Prostate gland (tissue), 2 donors: ENCODE measurements at places on chromosomes 4 and X. TPM values are rescaled to one million over a fixed set of nuclear protein-coding genes. Genes with fewer than 3 reads are reported as not detected.

- H3K27ac ChIP-seq = peak overlapping the region; percentile 90
- no peaks in the 10 kb centered on the region for H3K27me3 ChIP-seq
- H3K36me3 ChIP-seq = no peaks in the 10 kb centered on the region
- peak overlapping the region; percentile 88 for H3K4me3 ChIP-seq
- DNase-seq = peak; percentile 98
These were observed 38.7 kb downstream of the ERVMER34-1 start for GRCh38 chr4:52712251-52713130.

DNA sequence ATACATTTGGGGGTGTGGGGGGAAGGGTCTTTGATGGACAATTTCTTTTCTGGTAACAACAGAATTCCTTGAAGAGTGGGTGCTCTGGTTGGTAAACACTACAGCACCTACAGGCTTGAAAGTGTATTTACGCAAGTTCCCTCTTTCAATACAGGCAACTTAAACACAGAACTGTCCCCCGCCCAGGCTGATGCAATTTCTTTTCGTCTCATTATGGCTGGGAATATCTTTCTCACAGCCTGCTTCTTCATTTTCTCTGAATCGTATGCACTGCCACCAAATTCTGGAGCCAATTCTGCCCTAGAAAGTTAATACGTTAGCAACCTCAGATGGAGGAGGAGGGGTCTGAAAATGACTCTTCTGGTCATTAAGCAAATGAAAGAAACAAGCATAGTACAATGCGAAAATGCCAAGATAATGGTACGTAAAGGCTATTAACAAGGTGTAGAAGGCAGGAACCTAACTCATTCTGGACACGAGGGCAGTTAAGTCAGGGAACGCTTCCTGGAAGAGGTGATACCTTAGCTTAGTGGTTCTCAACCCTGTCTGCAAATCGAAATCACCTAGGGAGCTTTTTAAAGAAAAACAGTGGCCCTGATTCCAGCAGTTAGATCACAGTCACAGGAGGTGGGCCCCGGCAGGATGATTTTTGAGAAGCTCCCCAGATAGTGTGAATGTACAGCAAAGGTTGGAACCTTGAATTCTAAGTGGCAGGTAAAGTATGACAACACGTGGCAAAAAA lies 1.0 kb downstream of the AGA start:
- H3K36me3 ChIP-seq = no peaks in the 10 kb centered on the region
- peak overlapping the region; percentile 87 for H3K27ac ChIP-seq
- no peaks in the 10 kb centered on the region for H3K4me1 ChIP-seq

DNA sequence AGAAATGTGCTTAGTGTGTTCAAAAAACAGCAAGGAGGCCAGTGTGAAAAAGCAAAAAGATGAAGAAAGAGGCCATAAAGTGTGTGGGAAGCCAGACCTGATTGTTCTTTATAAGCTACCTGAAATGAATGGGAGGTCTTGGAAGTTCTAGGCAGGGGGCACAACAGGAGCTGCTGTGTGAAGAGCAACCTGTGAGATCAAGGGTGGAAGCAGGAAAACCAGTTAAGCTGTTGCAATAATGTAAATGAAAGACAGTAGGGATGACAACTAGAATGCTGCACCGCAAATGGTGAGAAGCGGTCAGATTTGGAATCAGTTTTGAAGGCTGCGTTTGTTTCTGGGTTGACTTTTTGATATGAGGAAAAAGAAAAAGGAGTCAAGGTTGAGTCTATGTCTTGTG lies 123.5 kb downstream of the TMEM144 start:
- DNase-seq = no peak
- H3K36me3 ChIP-seq = no peaks in the 10 kb centered on the region
- no peak overlapping the region for H3K27ac ChIP-seq
- no peaks in the 10 kb centered on the region for H3K27me3 ChIP-seq
- H3K4me3 ChIP-seq = no peak overlapping the region

GRCh38 chr4:128275346-128275745 lies 12.3 kb downstream of the PGRMC2 start:
- no peaks in the 10 kb centered on the region for H3K27me3 ChIP-seq

GRCh38 chr4:127601029-127601428 lies 31.7 kb upstream of the INTU start:
- no peak overlapping the region for H3K27ac ChIP-seq
- H3K4me1 ChIP-seq = no peaks in the 10 kb centered on the region
- no peaks in the 10 kb centered on the region for H3K27me3 ChIP-seq
- no peak for DNase-seq
- H3K4me3 ChIP-seq = no peak overlapping the region

GRCh38 chr4:142572071-142572470 lies 274.0 kb downstream of the INPP4B start:
- H3K4me1 ChIP-seq = no peaks in the 10 kb centered on the region
- no peak overlapping the region for H3K27ac ChIP-seq
- no peak for DNase-seq
- no peak overlapping the region for H3K4me3 ChIP-seq
- no peaks in the 10 kb centered on the region for H3K27me3 ChIP-seq
- H3K36me3 ChIP-seq = no peaks in the 10 kb centered on the region

- H3K4me3 ChIP-seq = no peak overlapping the region
- no peaks in the 10 kb centered on the region for H3K36me3 ChIP-seq
- no peaks in the 10 kb centered on the region for H3K27me3 ChIP-seq
- no peak for DNase-seq
These were observed 64.1 kb downstream of the TRIM2 start for GRCh38 chr4:153268295-153268694.

DNA sequence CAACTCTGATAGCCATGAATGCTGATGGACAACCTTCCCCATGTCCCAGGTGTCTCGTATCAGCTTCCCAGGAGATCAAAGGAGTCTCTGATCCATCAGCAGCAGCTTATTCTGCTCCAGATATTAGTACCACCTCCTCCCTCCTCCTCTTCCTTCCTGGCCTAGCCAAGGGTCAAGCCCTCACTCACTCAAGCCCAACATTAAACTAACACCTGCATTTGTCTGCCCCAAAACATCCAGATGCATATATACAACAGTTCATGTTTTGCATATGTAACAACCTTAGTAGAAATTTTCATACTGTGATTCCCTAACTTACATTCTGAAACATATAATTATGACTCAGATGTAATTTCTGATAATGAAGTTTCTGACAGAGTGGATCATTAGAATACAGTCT lies 29.9 kb downstream of the BCLAF3 start:
- no peaks in the 10 kb centered on the region for H3K4me1 ChIP-seq
- no peak overlapping the region for H3K27ac ChIP-seq
- H3K36me3 ChIP-seq = no peaks in the 10 kb centered on the region
- DNase-seq = no peak
- no peak overlapping the region for H3K4me3 ChIP-seq

DNA sequence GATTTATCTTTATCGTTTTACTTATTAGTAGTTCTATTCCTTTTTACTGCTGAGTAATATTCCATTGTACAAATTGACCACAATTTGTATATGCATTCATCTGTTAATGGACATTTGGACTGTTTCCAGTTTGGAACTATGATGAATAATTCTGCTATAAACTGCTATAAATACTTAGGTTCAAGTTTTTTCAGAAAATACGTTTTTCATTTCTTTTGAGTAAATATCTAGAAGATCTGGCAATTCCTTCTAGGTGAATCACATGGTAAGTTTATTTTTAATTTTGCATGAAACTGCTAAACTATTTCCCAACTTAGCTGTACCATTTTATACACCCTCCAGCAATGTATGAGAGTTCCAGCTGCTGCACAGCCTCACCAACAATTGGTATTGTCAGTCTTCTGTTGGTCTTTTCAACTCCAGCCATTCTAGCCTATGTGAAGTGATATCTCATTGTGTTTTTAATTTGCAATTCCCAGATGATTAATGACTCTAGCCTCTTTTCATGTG lies 22.2 kb downstream of the LIN54 start:
- H3K36me3 ChIP-seq = no peaks in the 10 kb centered on the region
- no peaks in the 10 kb centered on the region for H3K4me1 ChIP-seq
- H3K27ac ChIP-seq = no peak overlapping the region
- DNase-seq = no peak

DNA sequence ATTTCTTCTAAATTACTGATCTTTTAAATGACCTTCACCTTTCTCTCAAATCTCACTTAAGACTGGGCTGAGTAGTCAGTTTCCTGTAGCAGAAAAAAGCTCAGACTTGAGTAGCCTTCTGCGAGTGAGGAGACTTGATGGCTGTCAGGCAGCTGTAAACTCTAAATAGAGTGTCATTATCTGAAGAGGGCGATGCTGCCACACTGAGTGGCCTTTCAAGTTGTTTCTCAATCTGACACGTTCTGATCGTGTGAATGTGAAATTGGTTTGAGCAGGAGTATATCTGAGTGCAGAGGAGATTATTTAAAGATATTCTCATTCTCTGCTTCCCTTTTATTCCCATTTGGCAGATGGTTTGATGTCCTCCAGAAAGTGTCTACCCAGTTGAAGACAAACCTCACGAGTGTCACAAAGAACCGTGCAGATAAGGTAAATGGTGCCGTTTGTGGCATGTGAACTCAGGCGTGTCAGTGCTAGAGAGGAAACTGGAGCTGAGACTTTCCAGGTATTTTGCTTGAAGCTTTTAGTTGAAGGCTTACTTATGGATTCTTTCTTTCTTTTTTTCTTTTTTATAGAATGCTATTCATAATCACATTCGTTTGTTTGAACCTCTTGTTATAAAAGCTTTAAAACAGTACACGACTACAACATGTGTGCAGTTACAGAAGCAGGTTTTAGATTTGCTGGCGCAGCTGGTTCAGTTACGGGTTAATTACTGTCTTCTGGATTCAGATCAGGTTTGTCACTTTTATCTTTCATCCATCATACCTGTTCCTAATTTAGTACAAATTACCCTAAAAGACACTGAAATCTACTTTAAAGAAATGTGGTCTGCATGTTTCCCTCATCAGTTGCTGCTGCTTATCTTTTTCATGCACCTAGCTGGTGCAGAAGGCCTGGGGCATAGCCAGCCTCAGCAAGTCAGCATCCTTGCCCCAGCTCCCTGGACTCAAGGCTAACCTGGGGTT lies 74.3 kb upstream of the MSANTD1 start:
- no peaks in the 10 kb centered on the region for H3K27me3 ChIP-seq
- H3K36me3 ChIP-seq = peaks cover 4% of the 10 kb centered on the region
- no peak overlapping the region for H3K4me3 ChIP-seq
- DNase-seq = no peak
- H3K27ac ChIP-seq = no peak overlapping the region

DNA sequence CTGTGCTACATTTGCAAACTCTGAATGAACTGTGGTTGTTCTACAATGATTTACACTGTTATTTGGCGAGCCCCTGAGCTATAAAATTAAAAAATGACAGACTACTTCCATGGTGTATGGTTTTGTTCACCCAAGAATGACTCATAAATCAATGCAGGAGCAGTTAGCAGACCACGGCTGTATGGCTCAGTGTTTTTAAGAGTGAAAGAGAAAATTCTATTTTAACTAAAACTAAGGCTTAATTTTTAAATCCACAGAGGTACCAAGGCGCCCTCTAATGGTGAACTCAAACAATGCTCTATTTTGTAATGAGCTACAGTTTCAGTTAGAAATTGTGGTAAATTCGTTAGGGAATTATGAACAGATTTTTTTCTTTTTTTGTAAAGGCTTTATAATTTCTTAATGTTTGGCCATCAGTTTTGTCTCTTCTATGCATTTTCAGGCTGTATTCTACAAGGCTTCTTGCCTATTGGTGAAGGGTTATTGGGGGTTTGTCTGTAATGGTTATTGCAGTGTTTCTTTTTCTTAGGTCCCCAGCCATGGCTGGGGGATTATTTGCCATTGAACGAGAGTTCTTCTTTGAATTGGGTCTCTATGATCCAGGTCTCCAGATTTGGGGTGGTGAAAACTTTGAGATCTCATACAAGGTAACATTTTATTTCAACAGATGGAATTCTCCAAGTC lies 32.5 kb downstream of the HMGB2 start:
- no peaks in the 10 kb centered on the region for H3K36me3 ChIP-seq
- H3K4me3 ChIP-seq = no peak overlapping the region
- DNase-seq = no peak
- H3K27me3 ChIP-seq = no peaks in the 10 kb centered on the region
- no peak overlapping the region for H3K27ac ChIP-seq
- no peaks in the 10 kb centered on the region for H3K4me1 ChIP-seq

- DNase-seq = no peak
- no peaks in the 10 kb centered on the region for H3K4me1 ChIP-seq
- no peak overlapping the region for H3K4me3 ChIP-seq
- H3K36me3 ChIP-seq = no peaks in the 10 kb centered on the region
- no peak overlapping the region for H3K27ac ChIP-seq
These were observed 16.5 kb upstream of the KLHL34 start for GRCh38 chrX:21674430-21675186.

- peaks cover 5% of the 10 kb centered on the region for H3K36me3 ChIP-seq
These were observed 36.1 kb downstream of the EVC start for GRCh38 chr4:5746829-5747737.

GRCh38 chr4:140239311-140239710 lies 85.3 kb upstream of the MAML3 start:
- no peaks in the 10 kb centered on the region for H3K36me3 ChIP-seq
- no peak for DNase-seq
- H3K27me3 ChIP-seq = no peaks in the 10 kb centered on the region
- H3K4me3 ChIP-seq = no peak overlapping the region
- peaks cover 13% of the 10 kb centered on the region for H3K4me1 ChIP-seq

DNA sequence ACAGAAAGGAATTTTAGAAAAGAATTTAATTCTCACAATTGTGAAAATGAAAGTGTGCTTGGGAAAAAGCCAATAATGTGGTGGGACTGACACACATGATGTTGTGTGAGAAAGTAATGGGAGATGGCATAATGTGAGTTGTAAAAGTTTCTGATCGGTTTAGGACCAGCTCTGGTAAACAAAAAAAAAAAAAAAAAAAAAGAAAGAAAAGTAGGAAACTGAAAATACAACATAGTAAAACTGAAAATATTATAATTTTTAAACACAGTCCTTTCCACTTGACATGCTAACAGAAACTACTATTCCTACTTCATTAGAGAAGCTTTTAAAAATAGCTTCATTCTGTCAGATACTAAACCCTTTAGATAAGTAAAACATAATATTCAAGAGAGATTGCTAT lies 28.2 kb downstream of the RAP1GDS1 start:
- no peak overlapping the region for H3K27ac ChIP-seq
- no peaks in the 10 kb centered on the region for H3K27me3 ChIP-seq
- no peak for DNase-seq
- no peak overlapping the region for H3K4me3 ChIP-seq

RTL9 gene
- total RNA-seq = 56.7 TPM

GAB3 gene
- 1.5 TPM for total RNA-seq

CLTRN gene
- 0.57 TPM for total RNA-seq

AKAP14 gene
- 1.4 TPM for total RNA-seq

TMEM154 gene
- total RNA-seq = 2.6 TPM

NUP62CL gene
- 1.4 TPM for total RNA-seq
